ENCODE measurements at places on chromosomes 1 and 21.
A peak's percentile ranks its signal among the peaks of the same experiment; 100 is the strongest.

DNA sequence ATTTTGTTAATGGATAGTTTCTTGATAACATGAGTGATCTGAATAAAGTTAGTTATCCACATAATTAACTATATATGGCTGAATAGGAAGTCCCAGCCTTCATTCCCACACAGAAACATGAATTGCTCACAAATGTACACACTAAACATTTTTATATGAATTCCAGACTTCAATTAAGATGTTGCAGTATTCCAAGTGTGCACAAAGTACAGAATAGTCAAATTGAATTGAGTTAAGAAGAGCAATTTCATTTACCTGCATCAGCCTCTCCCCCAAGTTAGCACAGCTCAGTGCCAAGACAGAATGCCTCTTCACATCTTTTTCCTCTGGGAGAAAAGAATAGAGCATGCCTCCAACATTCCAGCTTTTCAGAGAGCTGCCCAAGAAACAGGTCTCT is 207.0 kb upstream of the SAMSN1 start:
- no peak for DNase-seq

DNA sequence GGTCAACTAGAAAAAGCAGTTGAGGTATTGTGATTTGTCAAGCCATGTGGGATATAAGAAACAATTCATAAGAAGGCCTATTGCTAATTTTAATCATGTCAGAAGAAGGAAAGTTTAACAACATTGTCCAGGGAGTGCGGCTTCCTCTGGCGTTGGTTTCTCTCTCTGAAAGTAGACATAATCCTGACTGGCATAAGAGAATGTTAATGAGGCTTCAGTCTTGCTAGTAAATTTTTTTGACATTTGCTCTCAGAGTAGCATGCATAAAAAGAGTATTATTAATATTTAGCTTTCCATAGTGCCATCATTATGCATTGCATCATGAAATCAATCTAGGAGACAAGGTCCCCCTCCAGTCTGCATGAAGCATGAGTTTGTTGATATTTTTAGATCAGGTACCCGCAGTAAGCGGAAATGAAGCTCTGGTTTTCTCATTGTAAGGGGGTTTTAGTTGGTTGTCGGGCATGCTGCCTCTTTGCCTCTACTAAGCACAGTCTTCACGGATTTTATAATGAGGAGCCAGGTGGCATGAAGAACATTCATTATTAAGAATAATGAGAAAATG is 12.8 kb upstream of the PRDM2 start:
- no peak for DNase-seq

DNA sequence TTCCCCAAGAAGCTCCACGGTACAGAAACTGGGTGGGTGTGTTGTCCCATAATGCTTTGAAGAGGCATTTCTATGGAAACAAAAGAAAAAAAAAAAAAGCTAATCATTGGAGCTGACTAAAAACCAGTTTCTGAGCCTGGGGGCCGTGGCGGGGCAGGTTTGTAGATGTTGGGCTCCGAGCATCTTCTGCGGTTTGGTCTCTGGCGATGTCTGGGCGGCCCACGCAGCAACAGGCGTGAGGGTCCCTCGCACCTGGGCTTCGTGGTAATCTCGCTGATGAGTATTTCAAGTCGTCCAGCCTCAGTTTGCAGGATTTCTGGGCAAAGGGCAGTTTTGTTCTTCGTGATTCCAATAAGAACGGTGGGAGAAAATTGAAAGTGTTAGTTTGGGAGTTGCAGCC is 6.8 kb downstream of the TP73 start:
- peak; percentile 32 for DNase-seq

- DNase-seq = no peak
Measured at GRCh38 chr1:204409123-204409522, 2.5 kb downstream of the PPP1R15B start.

GRCh38 chr1:206470692-206471414 is 577 bp downstream of the IKBKE start:
- DNase-seq = peak; percentile 66

- DNase-seq = no peak
Measured at GRCh38 chr1:153842006-153842471, 66.8 kb downstream of the SLC27A3 start.

GRCh38 chr1:116693759-116694480 is 26.4 kb upstream of the IGSF3 start:
- DNase-seq = peak; percentile 56

GRCh38 chr21:15045017-15045416 is 19.8 kb downstream of the NRIP1 start:
- no peak for DNase-seq

- no peak for DNase-seq
Measured at GRCh38 chr1:53754484-53755312, 15.7 kb upstream of the GLIS1 start.

GRCh38 chr1:178933105-178933561 is 62.3 kb upstream of the ANGPTL1 start:
- DNase-seq = no peak

DNA sequence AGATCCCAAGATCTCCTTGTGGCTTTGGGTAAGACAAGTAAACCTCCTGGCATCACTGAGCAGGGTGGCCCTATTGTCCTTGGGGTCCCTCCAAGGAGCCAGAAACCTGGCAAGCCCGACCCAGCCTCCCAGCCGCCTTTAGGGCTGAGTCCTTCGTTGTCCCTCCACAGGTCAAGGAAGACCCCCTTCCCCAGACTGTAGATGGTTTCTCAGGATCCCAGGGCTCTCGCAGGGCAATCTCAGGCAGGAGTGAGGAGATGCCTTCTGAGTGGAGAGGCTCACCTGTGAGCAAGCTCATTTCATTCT is 71.6 kb upstream of the CSF3R start:
- no peak for DNase-seq

DNA sequence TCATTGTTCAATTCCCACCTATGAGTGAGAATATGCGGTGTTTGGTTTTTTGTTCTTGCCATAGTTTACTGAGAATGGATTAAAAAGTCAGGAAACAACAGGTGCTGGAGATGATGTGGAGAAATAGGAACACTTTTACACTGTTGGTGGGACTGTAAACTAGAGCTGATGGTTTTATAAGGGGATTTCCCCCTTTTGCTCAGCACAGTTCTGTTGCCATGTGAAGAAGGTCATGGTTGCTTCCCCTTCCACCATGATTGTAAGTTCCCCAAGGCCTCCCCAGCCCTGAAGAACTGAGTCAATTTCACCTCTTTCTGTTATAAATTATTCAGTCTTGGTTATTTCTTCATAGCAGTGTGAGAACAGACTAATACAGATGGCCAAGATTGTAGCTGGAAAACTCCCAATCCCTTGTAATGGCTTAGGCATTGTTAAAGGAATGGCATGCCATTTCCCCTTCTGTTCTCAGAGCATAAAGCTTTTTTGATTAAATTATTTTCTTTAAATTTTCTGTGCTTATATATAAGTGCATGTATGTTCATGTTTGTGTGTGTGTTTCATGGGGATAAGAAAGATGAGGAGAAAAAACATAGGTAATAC is 144.8 kb downstream of the BACH1 start:
- no peak for DNase-seq

DNA sequence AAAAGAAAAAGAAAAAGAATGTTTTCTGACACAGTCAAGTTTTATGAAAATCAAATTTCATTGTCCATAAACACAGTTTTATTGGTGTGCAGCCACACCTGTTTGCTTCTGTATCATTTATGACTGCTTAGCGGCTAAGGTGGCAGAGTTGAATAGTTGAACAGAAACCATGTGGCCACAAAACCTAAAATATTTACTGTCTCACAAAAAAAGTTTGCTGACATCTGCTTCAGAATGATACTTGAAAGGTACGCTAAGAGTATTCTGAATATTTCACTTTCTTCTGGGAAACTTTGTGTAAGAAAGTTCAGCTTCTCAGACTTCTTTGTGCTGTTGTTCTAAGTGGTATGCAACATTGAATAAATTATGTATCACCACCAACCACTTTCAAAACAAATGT is 6.2 kb downstream of the KCNK1 start:
- DNase-seq = no peak

DNA sequence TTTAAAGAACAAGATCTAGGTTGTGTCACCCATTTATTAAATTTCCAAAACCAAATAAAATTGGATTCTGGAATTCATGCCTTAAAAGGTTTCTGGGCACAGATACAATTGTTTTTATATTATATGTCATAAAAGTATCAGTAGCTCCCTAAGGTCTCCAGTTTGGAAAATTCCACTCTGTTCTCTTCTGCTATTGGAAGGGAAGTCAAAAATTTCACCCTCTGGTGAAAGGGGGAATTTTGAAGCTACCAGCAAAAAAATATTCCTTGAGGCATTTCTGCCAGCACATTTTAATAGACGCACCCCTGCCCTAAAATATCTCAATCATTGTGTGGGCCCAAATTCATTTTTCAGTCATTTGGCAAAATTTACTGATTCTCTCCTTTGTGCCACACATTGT is 285.7 kb upstream of the SGIP1 start:
- DNase-seq = no peak

DNA sequence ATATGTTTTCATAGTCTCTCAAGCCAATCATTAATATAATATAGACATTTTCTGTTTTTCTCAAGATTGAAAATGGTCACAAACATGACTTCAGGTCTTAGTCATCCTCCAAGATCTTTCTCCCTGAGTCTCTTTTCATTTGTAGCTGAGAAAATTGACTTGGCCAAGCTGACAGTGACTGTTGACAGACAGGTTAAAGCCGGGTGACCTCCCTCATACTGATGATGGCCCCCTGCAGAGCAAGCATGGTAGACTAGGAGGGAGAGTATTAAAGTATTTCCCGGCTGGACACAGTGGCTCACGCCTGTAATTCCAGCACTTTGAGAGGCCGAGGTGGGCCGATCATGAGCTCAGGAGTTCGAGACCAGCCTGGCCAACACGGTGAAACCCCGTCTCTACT is 6.8 kb upstream of the KIAA1614 start:
- DNase-seq = no peak

- no peak for DNase-seq
Measured at GRCh38 chr1:59819566-59820438, 5.1 kb downstream of the HOOK1 start.

DNA sequence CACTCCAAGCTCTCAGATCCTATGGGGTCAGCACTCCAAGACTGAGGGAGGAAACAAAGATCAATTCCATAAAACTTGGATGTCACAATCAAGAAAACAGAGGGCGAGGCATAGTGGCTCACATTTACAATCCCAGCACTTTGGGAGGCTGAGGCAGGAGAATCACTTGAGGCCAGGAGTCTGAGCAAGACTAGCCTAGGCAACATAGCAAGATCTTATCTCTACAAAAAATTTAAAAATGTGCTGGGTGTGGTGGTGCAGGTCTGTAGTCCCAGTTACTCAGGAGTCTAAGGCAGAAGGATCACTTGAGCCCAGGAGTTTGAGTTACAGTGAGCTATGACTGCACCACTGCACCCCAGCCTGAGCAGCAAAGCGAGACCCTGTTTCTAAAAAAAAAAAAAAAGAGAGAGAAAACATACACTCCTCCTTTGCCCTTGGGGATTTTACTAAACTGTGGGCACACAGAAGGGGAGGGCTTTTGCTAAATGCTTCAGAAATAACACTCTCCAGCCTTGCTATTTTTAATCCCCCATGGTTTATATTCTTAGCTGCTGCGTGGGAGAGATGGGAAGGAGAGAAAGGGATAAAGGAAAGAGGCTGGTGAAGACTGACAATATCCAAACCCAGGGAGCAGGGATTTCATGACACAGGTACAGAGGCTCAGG is 18.1 kb downstream of the ARHGEF2 start:
- no peak for DNase-seq

DNA sequence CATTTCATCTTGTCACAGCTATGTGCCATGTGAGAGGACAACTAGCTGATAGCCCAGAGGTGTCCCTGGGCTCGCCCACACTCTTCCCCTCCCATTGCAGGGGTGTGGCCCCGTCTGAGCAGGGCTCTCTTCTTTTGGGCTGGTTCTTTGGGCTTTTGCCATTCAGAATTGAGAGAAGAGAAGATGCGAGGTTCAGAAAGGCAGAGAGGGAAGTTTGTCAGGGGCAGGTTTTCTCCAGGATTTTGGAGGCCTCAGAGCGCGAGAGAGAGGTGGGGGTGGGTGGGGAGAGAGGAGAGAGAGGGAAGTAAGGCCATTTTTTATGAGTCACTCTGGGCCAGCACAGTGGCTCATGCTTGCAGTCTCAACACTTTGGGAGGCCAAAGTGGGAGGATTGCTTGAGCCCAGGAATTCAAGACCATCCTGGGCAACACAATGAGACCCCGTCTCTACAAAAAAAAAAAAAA is 5.2 kb downstream of the IFI6 start:
- DNase-seq = no peak

GRCh38 chr1:201826830-201827229 is 2.1 kb upstream of the IPO9 start:
- no peak for DNase-seq

DNA sequence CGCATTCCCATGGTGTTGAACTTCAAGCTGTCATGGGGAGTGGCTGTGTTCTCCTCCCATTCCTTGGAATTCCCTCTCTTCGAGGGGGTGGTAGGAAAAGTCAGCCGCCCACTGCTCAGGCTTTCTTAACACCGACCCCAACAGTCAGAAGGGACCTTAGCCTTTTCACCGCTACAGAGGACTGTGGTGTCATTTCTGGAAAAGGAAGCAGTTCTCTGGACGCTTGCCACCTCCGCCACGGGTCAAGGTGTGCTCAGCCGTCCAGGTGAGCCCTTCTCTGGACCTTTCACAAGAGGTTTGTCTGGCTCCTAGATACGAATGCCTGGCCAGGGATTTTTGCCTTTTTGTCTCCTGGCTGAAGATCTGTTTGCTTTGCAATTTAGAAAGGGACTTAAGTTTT is 31.8 kb downstream of the CLIC6 start:
- no peak for DNase-seq

- no peak for DNase-seq
Measured at GRCh38 chr1:207344221-207344620, 22.7 kb downstream of the CD55 start.

DNA sequence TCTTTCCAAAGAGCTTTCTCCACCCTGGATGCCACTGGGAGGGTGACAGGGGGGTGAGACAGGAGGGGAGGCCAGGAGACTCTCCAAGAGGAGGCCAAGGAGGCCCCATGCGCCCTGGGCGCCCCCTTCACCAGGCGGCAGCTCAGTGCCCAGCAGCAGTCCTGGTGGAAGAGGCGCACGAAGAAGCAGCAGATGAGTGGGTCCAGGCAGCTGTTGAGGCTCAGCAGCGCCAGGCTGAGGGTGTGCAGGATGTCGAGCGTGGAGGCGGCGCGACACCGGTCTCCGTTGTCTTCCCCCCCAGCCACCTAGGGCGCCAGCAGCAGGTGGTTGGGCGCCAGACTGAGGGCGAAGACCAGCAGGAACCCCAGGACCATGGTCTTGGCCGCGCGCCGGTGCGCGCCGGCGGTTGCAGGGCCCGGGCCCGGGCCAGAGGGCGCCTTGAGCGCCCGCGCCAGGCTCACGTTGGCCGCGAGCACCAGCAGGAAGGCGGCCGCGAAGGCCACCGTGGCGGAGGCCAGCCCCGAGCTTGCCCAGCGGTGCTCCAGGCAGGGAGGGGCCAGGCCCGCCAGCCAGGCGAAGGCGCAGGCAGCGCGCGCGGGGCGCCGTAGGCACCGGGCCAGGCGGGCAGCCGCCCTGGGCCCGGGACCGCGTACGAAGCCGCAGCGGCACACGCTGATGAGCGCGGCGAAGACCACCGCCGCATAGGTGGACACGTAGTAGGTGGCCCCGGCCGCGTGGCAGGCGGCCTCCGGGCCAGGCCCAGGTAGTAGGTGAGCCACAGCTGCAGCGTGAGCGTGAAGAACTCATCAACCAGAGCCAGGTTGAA is 8.6 kb downstream of the TMEM35B start:
- no peak for DNase-seq

GRCh38 chr1:19212167-19212566 is 2.1 kb upstream of the UBR4 start:
- no peak for DNase-seq
